ENCODE measurements at places on chromosomes 3 and 15.

DNA sequence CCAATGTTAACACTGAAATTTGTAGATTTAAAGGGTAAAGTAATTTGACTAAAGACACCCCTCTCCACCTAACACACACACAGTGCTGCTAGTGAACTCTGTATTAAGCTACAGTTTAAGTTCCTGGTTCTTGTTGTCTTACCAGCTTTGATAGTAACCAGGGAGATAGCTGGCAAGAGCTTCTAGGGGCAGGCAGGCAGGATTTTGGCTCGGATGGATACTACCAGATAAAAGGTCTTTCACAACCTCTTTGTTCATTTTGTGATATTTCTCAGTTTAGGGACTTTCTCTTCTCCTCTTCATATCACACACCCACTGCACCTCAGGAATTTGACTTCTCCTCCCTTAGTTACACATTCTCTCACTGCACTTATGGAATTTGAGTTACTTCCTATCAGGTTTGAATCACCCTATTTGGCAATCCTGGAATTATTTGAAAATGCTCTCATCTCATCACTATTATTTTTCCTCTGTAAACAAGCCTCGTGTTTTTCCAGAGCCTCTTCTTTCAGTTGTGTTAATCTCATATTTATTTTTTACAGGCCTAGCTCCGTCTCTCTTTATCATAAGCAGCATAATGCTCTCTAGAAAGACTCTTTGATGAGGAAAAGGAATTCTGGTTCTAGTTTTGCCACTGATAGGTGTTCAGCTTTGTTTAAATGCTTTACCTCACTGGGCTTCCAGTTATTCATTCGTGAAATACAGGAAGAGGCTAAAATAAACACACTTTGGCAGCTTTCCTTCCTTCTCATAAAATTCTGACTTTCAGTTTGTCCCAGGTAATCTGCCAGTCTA, 23.0 kb upstream of the CLDN1 start:
- DNase-seq, result no peak

DNA sequence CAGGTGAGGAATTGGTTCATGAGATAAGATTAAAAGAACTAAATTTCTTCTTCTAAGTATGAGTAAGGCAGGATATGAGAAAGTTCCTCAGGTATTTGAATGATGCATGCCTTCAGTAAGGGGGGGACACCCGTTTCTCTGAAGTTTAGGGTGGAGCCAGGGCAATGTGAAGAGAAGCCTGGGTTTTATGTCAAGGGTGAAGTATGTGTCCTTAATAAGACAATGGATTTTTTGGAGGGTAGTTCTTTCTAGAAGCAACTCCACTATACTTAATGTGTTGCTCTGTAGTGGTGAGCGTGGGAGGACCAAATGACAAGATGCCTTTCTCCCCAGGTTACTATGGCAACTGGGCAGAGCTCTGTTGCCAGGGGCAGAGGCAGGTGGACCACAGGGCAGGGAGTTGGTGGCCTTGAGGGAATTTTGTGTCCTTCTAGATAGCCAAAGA, 44.0 kb downstream of the PHLDB2 start:
- no peak for DNase-seq

DNA sequence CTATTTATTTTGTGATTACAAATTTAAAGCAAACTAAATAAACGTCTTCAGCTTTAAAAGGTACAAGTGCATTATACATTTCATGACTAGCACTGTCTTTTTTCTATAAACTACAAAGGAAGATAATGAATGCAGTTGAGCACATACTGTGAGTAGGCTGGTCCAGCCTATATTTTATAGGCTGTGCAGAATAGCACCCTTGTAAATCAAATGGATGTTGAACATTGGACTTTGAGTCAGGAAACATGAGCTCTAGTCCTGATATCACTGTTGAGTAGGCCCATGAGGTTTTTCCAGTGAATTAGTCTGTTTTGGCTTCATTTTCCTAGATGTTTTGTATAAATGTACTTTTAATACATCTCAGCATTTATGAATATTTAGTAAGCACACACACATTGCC, 447.3 kb upstream of the KCNMB2 start:
- no peak for DNase-seq

DNA sequence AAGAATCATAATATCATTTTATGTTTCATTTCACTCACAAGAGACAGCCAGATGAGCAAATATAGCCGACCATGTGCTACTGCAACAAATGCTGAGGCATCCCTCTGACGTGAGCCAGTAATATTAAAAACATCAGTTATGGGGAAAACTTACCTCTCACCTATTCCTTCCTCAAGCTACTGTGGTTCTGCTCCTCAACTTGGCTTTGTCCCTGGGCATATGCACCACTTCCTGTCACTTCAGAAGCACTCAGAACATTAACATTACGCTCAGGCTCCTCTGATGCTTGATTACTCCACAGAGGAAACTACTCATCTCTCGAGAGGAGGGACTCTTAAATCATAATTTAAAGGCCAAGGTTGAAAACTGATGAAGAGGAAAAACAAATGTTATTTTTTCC, 457.0 kb upstream of the ALCAM start:
- DNase-seq, result no peak

GRCh38 chr15:56082263-56082761, 88.9 kb upstream of the NEDD4 start:
- DNase-seq, result no peak

DNA sequence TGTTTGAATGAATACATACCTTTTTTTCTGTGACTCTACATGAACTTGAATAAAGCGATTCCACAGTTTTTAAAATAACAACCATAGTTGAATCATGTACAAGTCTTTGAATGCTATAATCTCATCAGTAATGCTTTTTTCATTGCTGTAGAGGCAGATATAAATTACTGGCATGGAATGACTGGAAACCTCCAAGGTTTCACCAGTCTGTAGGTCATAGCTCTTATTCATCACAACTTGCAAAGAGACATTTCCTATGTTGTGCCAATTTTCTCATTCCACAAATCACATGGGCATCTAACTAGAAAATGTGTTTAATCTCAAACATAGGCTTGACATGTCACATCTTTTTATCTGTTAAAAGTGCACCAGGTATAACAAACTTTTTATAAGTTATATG, 407.1 kb upstream of the KCNMB2 start:
- DNase-seq, result no peak

GRCh38 chr3:178010306-178010705, 525.9 kb upstream of the KCNMB2 start:
- no peak for DNase-seq

DNA sequence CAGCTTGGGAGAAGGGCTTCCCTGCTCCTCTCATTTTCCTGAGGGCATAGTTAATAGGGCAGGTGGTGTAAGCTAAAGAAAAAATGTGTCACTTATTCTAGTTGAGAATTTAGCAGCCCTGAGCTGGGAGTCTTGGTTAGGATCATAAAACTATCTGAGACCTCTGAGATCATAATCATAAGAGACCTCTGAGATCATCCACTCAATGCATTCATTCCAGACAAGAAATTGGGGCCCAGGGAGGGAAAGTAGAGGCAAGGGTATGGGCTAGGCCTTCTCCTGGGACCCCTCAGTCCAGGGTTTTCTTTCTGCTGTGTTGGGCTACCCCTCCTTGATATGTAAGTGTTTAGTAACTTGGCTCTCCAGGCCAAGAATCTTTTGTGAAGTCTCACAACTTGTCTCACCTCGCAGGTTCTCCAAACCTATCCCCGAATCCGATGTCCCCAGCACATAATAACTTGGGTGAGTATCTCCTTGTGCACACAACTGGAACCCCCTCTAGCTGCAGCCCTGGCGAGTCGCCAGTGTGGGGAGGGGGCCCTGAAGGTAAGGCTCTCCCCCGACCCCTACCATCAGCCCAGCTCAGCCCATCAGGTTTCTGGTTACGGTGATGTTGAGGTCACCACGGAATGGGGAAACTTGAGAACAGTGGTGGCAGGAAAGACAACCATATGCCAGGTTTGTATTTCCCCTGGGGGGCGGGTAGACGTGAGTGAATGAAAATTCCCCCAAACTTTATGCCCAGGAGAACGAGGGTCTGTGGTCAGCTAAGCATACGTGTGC, 84.1 kb downstream of the AAGAB start:
- no peak for DNase-seq

- no peak for DNase-seq
These were observed 84.2 kb downstream of the NEDD4 start for GRCh38 chr15:55909036-55909811.

GRCh38 chr15:48946074-48946839, 17.5 kb downstream of the SHC4 start:
- DNase-seq, result no peak

- no peak for DNase-seq
These were observed 6.9 kb downstream of the GALNT15 start for GRCh38 chr3:16181361-16181760.
